ENCODE measurements at places on chromosomes 2 and 18.

- DNase-seq, result no peak
Measured at GRCh38 chr2:148666555-148666954, 22.0 kb downstream of the EPC2 start.

DNA sequence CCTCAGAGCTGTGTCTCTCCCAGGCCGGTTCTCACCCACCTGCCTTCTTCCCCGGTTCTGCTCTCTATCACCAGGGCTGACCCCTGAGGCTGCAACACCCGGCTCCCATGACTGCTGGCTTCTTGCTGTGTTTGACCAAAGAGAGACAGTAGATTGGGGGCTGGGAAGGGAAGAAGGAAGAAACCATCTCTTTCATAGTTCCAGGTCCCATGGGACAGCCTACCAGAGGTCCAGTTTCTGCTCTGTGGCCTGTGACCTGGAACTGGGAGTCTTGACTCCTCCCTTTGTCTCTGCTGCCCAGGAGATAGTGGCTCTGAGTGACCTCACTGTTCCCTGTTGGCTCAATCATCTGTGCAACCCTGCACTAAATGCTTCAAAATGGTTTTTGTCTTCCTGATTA lies 38.1 kb downstream of the ALPK2 start:
- DNase-seq, result no peak

- DNase-seq, result no peak
Measured at GRCh38 chr2:225052703-225053102, 10.4 kb upstream of the DOCK10 start.

DNA sequence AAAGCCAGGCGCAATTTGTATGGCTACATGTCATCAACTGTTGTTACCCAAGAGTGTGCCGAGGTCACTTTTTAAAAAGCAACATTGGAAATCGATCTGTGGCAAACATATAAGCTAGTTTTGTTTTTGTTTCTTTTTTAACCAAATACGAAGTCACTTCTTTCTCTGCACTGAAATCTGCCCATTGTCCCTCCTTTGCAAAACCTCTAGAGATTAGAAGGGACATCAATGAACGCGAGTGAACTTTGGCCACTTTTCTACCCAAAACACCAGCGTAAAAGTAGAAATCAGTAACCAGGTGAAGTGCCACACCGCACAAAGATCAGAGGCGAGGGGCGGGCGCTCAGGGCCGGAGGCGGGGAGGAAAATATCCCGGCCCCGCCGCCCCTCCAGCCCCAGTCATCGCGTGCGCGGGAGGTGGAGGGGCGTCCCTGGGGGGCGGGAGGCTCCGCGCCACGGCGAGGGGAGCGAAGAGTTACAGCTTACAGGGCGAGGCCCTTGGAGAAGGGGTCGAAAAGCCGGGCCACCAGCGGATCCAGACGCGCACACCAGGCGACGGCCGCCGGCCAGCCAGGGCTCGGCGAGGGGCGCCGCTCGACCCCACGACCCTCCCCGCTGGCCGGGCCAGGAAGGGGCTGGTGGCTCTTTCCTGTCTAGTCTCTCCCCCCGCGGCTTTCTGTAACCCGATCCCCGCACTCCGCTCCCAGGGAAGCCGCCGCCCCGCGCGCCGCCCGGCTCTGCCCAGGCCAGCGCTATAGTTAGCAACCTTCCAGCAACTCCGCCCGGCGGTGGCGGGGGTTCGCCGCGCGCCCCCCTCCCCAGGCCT lies 993 bp downstream of the RBMS1 start:
- DNase-seq, result no peak

DNA sequence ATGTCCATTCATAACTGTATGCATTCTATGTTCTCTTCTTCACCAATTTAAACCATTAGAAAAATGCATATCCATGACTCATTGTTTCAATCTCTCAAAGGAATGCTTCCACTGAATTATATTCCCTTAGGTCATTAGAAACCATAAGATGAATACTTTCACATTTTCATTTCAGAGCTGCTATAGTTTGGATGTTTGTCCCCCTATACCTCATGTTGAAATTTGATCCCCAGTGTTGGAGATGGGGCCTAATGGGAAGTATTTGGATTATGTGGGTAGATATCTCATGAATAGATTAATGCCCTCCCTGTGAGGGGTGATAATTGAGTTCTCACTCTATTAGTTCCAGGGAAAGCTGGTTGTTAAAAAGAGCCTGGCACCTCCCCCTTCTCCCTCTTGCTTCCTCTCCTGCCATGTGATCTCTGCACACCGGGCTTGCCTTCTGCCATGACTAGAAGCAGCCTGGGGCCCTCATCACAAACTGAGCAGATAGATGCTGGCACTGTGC lies 35.7 kb downstream of the THUMPD2 start:
- DNase-seq, result no peak
